Endothelial cell of umbilical vein (primary cell): ENCODE measurements at places on chromosomes 1 and 21.
A peak's percentile ranks its signal among the peaks of the same experiment; 100 is the strongest.

- no peak overlapping the region for H3K4me3 ChIP-seq
- H3K27me3 ChIP-seq, result no peaks in the 10 kb centered on the region
- H3K36me3 ChIP-seq, result no peaks in the 10 kb centered on the region
- H3K4me1 ChIP-seq, result no peaks in the 10 kb centered on the region
- DNase-seq, result no peak
These were observed 155.8 kb upstream of the BRINP3 start for GRCh38 chr1:190633488-190633887.

- H3K4me1 ChIP-seq, result peaks cover 12% of the 10 kb centered on the region
- peak; percentile 94 for DNase-seq
- H3K27me3 ChIP-seq, result no peaks in the 10 kb centered on the region
- no peak overlapping the region for H3K4me3 ChIP-seq
- no peak overlapping the region for H3K27ac ChIP-seq
These were observed 126.7 kb downstream of the NR5A2 start for GRCh38 chr1:200154069-200154767.

DNA sequence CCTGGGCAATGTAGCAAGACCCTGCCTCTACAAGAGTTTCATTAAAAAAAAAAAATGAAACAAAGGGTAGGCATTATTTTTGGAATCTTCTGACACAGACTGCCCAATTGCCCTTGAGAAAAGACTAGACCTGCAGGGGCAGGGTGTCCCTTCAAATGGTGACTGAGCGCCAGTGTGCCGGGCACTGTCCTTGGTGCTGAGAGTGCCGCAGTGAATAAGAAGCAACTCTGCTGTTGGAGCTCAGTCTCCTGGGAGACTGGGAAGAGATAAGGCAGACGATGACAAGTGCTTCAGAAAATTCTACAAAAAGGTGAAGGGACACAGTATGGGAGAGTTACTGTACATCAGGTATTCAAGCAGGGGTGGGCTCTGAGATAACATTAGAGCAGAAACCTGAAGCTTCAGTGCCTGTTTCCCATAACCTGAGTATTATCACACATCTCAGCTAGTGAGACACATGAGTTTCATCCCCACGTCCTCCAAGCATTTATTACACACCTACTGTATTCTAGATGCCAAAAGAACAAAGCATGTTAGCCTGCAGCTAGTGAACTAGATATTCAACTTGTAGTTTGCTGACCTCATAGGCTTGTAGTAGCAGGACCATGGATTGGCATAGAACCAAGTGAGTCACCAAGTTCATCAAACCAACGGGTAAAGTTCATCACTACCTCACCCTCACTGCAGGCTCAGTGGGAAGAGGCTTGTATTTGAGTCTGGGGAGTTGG, 18.4 kb upstream of the RPL11 start:
- DNase-seq, result peak; percentile 38
- H3K4me1 ChIP-seq, result no peaks in the 10 kb centered on the region
- H3K36me3 ChIP-seq, result no peaks in the 10 kb centered on the region
- no peaks in the 10 kb centered on the region for H3K27me3 ChIP-seq
- H3K4me3 ChIP-seq, result no peak overlapping the region

DNA sequence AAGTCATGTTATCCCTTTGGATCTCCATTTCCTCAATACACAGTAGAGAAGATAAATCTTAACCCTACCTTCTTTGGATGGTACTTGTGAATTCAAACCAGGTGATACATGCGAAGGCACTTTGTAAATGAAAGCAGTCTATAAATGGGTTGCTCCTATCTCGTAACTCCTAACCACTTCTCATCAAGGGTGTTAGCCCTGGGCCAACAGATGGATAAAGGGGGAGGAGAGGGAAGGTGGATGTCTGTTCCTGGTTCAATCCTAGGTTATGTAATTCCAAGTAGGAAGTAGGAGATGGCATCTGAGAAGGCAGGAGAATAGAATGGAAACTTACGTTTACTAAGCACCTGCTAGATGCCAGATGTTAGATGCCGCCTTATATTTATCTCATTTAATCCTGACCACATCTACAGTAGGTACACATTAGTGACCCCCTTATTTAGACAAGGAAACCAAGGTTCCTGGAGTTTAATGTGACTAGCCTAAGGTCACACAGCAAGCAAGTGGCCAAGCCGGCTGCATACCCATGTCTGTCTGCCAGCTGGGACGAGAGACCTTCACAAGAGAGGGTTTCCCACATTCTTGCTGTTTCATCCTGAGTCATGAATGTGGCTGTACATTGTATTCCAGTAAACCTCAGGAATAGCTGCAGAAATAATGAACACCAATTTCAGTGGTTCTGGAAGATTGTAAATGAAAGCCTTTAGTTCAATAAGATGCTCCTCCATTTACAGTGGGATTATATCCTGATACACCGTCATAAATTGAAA, 47.7 kb downstream of the ELAVL4 start:
- H3K36me3 ChIP-seq, result no peaks in the 10 kb centered on the region
- H3K4me3 ChIP-seq, result no peak overlapping the region
- no peaks in the 10 kb centered on the region for H3K4me1 ChIP-seq
- no peak overlapping the region for H3K27ac ChIP-seq
- no peak for DNase-seq

DNA sequence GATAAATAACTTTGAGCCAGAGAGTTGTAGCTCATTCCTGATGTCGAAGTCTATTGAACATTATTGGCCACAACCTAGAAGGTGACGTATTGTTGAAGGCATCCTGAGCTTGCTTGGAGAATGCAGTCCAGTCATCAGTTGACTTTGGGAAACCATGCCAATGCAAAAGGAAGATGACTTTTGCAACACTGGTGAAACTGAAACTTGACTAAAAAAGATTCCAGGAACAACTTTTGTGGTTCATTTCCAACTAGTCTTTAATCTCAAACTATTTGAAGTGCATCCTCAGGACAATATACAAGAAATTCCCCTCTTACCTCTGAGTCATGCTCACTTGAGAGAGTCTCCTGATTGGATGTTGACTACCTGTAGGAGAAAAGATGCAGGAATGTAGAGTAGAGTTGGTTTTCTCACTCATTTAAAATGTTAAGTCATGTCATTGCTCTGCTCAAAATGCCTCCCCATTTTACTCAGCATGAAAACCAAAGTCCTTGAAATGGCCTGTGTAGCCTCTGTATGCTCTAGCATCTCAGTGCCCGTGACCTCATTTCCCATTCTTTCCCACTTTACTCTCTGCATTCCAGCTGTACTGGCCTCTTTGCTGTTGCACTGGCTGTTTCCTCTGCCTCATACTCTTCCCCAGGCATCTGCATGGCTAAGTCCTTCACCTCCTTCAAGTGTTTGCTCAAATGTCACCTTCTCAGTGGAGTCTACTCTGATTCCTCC, 24.4 kb upstream of the LEPR start:
- no peaks in the 10 kb centered on the region for H3K36me3 ChIP-seq
- no peak for DNase-seq
- no peaks in the 10 kb centered on the region for H3K27me3 ChIP-seq
- peaks cover 12% of the 10 kb centered on the region for H3K4me1 ChIP-seq
